ENCODE measurements at places on chromosomes 2 and 18.

DNA sequence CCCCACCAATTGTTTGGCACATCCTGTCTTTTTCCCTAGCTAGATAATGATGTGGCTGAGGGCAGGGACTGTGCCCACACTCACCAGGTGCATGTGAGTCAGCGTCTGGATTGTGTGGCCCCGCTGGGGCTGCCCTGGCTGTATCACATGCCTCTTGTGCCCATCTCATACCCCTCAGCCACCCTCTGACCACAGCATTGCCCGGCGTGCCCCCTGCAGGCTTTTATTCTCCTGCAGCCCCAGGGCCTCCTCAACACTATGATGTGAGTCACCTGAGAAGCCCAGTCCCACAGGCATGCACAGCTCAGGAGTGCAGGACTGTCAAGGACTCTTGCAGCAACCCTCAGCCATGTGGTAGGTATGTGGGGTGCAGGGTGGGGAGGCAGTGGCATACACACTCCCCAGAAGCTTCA, 14.8 kb upstream of the STEAP3 start:
- DNase-seq: no peak

GRCh38 chr2:123993728-123994323, 31.3 kb upstream of the CNTNAP5 start:
- DNase-seq: no peak

DNA sequence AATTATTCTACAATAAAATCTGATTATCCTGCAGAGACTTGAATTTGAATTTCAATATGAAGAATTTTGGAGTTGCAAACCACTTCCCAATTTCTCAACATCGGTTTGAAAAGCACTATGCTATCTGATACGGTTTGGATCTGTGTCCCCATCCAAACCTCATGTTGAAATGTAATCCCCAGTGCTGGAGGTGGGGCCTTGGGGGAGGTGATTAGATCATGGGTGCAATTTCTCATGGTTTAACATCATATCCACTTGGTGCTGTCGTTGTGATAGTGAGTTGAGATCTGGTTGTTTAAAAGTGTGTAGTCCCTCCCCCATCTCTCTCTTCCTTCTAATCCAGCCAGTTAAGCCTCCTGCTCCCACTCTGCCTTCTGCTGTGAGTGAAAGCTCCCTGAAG, 205.7 kb downstream of the NBAS start:
- DNase-seq: no peak

DNA sequence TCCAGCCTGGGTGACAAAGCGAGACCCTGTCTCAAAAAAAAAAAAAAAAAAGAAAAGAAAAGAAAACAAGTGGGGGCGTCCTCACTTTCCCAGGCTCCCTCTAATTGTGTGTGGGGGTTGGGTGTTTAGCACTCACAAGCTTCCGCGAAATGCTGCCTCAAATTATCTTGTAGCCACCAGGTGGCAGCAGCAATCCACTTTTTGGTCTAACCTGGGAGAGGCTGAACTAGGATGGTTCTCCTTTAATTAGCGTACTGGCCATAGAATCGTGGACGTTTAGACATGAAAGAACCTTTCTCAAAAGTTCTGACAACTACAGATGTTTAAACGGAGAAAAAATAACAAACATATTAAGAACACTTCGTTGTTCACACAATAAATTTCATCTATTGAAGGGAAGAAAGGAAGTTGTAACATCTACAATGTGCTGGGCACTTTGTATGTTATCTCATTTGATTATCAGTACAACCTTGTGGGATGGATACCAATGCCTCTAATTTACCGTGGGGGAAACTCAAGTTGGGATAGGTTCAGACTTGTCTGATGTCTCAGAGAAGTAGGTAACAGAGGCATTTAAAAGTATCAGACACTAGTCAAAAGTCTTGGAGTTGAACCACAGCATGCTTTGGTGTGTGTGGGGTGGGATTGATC, 122.7 kb upstream of the NABP1 start:
- peak; percentile 65 for DNase-seq

DNA sequence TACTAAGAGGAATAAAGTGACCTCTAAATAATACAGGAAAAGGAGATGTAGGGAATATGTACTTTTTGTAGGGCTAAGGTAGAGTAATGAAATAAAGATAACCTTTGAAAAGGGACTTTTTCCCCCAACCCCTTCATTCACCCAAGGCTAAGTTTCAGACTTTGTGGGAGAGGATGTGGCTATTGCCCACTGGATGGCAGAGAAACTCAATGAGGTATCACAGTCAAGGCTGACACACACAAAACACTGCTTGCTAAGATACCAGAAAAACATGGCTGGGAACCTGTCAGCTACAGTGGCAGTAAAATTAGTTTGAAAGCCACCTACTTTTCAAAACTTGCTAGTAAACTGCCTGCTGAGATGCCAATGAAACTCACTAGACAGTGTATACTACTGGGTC, 158.8 kb upstream of the WDSUB1 start:
- no peak for DNase-seq

GRCh38 chr2:17792515-17792914, 23.7 kb upstream of the MSGN1 start:
- DNase-seq: no peak

DNA sequence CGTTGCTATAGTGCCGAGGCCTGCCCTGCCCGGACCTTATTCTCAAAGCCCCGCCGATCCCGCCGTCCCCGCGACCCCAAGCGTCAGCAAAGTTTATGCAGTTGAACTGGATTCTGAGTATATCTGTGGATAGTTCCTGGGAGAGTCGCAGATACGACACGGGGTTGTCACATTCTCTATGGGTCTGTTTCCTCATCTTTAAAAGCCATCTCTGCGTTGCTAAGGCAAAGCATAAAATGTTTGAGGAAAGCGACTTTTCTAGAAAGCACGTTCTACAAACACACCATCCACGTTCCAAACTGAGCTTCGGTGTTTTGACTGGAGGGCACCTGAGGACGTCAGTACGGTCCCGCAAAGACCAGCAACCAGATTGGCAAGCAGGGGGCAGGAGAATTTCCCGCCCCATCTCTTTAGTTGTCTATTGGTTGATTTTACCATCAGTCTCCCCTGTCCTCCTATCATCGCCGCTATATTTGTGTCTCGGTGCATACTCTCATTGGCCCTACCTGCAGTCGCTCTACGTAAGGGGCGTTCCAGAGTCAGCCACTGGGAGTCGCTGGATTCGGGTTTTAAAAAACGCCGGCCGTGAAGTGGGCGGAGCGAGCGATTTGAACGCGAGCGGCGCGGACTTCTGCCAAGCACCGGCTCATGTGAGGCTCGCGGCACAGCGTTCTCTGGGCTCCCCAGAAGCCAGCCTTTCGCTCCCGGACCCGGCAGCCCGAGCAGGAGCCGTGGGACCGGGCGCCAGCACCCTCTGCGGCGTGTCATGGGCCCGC, at the start of gene CENPA:
CENPA (plus strand) TSS at position 626 of the 776 bp plus-strand sequence; CDS start at position 767, 141 bp downstream.
- peak; percentile 91 for DNase-seq

DNA sequence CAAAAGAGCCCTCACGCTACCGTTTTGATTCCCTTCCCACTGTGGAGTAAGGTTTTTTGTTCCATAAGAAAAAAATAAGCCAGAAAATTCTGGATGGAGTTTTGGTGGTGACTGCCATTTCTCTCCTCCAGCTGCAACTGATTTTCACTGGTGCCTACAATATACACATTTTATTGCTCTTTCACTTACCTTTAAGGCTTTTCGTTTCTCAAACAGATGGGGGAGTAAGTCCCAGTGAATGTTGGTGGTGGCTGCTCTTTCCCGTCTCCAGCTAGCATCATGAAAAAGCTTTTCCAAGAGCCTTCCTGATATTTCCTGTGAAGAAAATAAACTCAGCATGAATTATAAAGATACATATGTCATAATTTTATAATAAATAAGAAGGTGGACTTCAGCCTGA, 932.5 kb upstream of the PIK3C3 start:
- no peak for DNase-seq

DNA sequence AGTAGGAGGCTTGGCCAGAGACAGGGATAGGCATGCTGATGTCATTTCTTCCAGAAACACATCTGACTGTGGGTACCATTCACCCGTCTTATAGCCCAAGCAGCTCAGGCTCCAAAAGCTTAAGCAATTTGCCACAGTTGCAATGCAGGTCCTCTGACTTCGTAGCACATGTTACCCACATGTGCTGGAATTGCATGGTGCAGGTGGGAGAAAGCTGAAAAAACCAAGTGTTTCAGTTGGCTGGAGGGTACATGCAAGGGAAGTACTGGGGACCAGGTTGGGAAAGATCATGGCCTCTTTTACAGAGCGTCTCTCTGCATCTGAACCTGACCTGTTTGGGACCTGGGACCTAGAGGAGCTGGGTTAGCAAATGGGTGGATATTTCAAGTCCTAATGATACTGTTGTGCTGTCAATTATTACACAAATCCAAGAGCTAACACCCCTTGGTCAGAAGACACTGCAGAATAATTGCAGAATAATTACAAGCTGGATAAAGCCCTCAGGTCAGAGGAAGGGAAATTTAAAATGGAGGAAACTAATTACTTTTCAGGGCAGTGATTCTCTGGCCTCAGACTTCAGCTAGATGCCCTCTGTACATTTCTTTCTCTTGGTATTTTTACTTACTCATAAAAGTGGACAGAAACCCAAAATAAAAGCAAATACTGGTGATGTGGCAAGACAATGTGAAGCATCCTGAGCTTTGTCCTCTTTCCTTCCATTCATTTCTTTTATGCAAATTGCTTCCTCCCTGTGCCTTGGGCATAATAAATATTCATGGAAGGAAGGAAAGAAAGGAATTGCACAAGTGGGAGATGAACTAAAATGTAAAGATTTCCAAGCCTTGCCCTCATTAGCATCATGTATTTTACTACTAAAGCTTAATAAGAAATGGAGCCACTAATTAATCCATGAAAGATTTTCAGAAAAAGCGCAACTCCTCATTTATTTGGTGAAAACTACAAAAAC, 45.6 kb upstream of the TTC39C start:
- no peak for DNase-seq

- DNase-seq: no peak
Measured at GRCh38 chr2:24970483-24971285, 1.1 kb downstream of the DNAJC27 start.

- DNase-seq: no peak
Measured at GRCh38 chr2:167785606-167786216, 461.7 kb downstream of the STK39 start.

- no peak for DNase-seq
Measured at GRCh38 chr18:67916097-67916496, 399.6 kb upstream of the DSEL start.

DNA sequence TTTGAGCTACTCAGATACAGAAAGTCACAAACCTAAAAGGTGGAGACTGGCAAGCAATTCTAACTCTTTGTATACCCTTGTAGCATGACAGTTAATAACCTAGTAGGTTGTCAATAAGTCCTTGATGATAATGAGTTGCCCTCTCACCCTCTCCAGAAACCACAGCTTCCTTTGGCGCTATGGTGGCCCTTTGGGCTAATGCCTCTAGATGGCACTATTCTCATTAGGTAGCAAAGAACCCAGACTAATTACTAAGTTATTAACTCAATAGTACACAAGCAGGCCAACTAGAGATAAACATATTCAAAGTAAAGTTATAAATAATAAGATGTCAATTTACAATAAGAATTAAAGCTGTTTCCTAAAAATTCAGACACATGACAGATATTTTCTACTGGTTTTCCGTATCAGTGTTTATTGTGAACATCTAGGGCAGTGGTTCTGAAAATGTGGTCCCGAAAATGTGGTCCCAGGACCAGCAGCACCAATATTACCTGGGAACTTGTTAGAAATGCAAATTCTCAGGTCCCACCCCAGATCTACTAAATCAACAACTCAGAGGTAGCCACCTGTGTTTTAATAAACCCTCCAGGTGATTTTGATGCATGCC, 41.1 kb downstream of the LDAH start:
- no peak for DNase-seq

DNA sequence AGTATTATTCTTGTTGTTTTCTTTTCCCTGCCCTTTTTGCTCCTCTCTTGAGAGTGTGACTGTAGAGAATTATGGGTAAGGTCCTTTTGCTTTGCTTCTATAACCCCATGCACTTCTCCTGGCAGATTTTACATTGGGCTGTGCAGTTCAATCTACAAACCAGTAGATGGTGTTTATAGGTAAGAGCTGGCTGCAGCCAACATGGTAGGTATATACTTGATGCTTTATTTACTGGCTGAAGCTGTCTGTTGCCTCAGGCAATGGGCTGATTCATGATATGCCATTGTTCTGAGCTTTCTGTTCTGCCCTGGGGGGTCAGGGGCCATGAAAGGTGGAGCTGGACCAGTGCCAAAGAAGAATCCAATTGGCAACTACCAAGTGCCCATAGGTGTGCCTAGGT, 48.3 kb upstream of the MYL1 start:
- no peak for DNase-seq

DNA sequence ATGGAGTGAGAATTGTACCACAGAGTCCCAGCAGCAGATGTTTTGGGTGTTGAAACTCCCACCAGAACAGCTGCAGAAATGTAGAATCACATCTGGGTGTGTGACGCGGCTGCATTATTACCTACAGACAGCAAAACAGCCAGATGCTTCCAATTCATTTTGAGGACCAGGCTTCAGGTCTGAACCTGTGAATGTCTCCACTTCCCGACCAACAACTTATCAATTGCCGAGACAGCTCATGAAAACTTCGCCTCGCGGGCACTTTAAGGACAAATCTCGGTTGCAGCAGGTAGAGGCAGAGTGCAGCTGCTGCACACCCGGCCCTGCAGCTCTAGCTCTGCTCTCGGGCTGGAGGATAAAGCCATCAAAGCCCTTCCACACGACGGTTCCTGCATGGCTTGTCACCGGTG, 202.0 kb downstream of the HRH4 start:
- DNase-seq: no peak

DNA sequence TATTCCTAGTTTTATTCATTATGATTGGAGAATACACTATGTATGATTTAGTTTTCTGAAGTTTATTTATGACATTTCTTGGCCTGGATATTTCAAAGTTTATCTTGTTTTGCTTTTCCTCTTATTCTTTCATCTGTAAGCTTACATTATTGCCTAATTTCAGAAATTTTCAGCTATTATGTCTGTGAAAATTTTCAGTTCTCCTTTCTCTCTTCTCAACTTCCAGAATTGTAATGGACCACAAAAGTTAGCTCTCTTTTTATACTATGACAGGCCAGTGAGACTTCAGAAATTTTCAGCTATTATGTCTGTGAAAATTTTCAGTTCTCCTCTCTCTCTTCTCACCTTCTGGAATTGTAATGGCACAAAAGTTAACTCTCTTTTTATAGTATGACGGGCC, 97.2 kb upstream of the SCN7A start:
- no peak for DNase-seq

GRCh38 chr2:213065583-213066442, 85.6 kb downstream of the IKZF2 start:
- no peak for DNase-seq

DNA sequence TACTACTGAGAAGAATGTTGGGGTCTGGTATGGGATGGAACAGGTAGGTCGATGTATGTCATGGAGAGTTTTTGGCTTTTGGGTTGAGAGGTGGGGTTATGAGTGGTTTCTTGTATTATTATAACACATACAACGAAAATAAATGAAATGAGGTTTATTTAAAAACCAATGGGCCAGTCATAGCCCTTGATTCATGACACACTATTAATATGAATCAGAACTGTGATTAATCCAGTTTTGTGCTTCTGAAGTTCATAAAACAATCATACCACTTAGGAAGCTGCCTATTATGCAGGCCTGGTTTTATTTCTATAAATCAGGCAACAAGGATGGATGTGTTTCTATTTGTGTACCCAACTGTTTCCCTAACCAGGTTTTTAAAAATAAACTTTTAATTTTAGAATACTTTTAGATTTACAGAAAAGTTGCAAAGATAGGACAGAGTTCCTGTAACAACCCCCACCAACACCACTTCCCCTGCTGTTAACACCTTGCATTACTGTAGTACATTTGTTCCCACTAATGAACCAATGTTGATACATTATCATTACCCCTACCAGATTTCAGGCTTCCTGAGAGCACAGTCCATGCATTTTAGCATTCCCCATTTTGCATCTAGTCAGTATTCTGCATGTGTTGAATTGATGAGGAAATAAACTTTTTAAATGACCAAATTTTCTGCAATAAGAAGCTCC, 37.5 kb upstream of the NCOA1 start:
- no peak for DNase-seq
